ENCODE measurements at places on chromosomes 7 and 10.

GRCh38 chr10:44178281-44178680 lies 206.6 kb downstream of the CXCL12 start:
- DNase-seq: no peak

GRCh38 chr7:6501586-6502564 lies 49.4 kb downstream of the GRID2IP start:
- no peak for DNase-seq

DNA sequence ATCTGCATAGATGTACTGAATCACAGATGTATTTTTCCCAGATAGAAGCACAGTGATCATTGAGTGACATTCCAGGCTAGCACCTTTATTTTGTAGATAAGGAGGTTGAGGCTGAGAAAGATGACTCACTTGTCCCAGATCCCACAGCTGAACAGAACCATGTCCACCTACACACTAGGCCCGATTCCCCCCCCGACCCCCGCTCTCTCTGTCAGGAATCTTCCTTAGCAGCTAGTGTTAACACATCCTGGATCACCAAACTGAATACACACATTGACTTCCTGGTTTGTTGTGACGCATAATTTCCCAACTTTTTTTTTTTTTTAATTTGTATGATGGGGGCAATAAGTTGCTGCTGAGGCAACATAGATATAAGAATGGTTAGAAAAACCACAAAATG lies 5.2 kb downstream of the SFMBT2 start:
- DNase-seq: no peak

GRCh38 chr7:4040109-4040928 lies 641.8 kb upstream of the FOXK1 start:
- peak; percentile 20 for DNase-seq

GRCh38 chr10:6811153-6811552 lies 231.1 kb upstream of the PRKCQ start:
- no peak for DNase-seq

- no peak for DNase-seq
Measured at GRCh38 chr7:27714831-27715444, 25.0 kb upstream of the TAX1BP1 start.

DNA sequence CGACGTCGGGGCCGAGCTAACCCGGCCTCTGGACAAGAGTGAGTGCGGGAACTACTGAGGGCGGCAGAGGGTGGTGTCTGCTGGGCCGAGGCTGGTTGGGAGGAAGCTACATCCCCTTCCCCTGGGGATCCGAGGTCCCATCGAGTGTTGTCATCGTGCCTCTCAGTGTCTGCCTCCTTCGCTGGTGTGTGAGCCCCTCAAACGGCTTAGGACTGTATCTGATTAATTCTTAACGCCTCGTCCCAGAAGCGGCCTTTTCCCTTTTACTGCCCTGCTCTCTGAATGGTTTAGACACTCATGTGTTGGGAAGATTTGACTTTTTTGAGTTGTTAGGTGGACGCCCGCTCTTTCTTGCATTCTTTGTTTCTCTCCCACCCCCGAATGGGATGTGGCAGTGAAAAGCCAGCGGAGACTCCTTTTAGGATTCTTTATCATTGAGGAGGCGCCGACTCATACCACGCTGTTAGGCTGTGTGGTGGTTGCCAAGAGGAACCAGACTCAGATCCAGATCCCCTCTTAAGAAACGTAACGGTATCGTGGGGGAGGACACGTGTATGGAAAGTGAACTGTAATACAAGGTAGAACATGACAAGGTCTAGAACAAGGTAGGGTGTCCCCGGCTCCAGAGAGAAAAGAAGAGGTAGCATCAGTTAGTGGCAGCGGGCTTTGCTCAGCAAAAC lies 631 bp downstream of the SUPV3L1 start:
- DNase-seq: no peak

DNA sequence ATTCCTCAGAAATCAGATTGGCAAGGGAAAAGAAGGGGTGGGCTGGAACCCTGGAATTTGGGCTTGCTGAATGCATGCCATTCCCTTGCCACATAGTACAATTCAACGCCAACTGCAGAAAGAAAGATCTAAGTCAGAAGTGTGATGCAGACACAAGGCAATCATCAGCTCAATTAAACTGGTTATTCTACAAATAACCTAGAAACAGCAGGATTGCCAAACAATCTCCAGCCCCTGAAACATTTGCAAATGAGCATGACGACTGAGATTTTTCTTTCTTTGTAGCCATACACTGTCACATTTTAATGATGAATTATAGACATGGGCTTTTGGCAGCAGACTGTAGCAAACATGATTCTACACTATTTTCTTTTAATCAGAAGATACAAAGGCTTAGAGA lies 16.5 kb upstream of the CREB5 start:
- peak; percentile 79 for DNase-seq

GRCh38 chr10:15841696-15842095 lies 18.6 kb downstream of the MINDY3 start:
- DNase-seq: no peak

DNA sequence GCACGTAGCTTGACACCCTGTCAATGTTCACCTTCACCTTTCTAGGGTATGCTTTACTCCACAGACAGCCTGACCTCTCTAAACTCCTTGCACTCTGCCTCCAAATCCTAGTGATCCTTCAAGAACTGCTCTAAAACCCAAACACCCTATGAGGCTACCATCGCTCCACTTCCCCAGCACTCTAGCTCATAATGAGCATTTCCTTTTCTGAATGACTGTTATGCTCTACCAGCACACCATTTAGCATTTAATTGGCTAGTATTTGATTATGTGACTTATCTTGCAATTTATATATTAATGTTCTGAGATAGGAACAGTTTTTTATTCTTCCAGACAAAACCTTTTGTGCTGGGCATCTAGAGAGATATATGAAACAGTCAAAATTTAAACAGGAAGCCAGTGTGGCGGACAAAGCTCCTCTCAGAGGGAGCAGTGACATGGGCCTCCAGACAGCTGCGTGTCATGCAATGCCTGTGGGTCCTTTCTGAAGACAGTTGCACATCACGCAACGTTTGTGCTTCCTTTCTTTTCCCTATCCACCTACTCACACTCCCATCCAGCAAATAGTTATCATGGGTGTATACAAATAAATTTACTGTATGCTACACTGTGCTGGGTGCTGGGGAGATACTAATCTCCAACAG lies 86.3 kb downstream of the ALOX5 start:
- no peak for DNase-seq

DNA sequence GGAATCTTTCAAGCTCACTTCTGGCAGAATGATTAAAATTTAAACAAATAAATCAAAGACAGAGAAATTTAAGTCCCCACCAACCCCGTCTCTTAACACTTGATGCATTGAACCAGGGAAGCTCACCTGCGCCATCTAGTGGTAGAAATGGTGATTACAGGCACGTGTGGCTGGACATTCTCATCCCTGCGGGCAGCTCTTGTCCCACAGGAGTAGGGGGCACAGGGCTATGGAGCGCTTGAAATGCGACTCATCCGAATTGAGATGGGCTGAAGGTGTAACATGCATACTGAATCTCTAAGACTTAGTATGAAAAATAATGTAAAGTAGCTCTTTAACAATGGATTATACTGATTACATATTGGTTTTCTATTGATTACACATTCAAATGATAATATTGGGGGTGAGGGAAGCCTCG lies 24.8 kb upstream of the SLIT1 start:
- peak; percentile 59 for DNase-seq

DNA sequence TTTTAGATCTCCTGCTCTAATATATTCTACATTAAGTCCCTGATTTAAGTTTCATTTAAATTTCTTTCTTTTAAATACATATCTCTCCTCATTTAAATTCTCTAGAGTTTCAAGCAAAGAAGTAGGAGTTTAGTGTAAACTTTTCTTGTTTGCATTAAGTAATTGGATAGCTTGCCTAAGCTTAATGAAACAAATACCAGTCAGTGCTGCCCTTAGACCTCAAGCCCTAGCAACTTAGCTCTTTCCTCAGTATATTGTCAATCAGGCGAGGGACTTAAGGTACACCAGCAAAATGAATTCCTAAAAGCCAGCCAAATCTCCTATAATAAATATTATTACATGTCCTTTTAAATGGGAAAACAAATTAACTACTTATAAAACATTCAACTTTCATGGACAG lies 101.5 kb downstream of the CHCHD3 start:
- DNase-seq: peak; percentile 25

GRCh38 chr10:77428691-77429395 lies 208.8 kb downstream of the KCNMA1 start:
- peak; percentile 43 for DNase-seq

- DNase-seq: peak; percentile 96
Measured at GRCh38 chr7:47804767-47805545, 143.3 kb downstream of the PKD1L1 start.

DNA sequence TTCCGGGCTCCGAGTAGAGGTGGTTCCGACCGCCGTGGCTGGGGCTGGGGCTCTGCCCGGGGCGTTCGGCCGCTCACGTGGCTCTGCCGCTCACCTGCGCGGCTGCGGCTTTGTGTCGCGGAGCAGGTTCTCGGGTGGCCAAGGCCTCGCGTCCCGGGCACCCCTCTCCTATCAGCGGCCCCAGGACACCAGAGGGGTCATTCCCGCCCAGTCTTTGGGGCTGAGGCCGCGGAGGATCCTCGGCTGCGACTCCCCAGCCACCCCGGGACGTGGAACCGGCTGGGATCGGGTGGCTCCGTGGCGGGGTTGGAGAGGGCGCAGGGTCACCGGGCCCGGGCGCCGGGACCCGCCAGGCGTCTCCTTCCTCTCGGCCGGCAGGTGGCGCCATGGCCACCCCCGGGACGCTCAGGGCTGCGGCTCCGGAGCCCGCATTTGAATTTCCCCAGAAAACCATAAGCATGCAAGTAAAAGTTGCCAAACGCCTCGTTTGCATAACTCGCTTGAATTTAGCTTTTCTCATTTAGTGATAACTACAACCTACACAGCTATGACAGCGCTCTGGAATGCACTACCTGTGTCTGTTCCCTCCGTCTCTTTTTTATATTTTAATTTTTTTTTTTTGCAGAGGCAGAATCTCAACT lies 1.2 kb downstream of the COL26A1 start:
- peak; percentile 63 for DNase-seq

GRCh38 chr7:90772410-90772809 lies 176.3 kb downstream of the CDK14 start:
- no peak for DNase-seq

DNA sequence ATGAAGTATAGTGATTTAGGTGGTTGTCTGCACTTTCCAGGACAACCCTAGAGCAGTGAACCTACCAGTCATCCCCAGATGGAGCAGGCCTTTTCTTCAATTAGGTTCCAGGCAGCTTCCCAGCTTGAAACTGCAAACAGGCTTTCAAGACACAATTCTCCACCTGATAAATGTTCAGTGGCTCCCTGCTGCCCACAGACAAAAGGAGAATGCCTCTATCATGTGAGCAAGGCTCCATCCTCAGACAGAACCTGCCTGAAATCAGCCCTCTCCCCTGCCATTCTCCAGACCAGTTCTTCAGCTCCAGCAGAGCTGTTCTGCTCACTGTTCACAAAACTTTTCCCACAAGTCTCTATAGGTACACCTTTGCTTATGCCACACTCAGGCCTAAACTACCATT lies 22.1 kb downstream of the RELN start:
- DNase-seq: peak; percentile 91

GRCh38 chr10:17232276-17232960 lies 4.4 kb downstream of the VIM start:
- DNase-seq: no peak

DNA sequence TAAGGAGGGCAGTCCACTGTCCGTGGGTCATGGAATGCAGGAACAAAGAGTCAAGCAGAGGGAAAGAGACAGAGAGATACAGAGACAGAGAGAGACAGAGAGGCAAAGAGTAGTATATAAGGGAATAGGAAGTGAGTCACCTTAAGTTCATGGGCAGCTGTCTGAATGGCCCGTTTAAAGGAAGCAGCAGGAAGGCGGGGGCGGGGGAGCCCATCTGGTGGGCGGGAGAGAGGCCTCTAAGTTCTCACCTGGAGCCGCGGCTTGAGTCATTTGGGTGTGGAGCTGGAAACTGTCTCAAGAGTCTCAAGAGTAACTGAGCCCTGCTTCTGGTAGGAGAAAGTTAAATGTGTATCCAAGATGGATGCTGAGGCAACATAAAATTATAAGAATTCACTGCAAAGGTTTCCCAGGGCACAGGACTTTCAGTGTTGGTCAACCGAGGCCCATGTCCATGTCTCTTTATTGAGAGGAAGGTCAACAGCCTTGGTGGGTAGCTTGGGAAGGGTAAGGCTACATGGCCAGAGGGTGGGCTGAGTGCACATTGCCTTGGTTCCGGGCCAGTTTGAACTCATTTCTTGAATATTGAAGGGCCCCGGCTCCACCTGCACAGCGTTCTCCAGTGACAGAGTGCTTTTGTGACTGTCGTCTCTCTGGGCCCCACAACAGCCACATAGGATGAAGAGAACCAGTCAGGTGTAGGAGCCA lies 85.5 kb upstream of the CACUL1 start:
- peak; percentile 45 for DNase-seq

DNA sequence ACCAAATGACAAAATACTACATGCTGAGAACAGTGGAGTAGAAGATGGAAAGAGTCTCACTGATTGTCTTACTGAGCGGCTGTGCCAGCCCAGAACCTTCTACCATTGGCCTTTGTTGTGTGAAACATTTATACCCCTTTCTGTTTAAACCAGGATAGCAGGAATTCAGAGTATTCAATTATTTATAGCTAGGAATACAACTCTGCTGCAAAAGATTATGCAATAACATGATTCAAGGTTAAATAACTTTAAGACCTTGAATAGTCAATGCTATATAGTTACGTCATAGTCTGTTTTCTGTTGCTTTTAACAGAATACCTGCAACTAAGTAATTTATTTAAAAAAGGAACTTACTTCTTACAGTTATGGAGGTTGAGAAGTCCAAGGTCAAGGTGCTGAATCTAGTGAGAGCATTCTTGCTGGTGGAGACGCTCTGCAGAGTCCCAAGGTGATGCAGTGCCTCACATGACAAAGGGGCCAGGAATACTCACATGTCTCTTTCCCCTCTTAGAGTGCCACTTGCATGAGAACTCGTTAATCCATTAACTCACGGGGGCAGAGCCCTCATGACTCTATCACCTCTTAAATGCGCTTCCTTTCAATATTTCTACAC lies 371.8 kb downstream of the MDFIC start:
- no peak for DNase-seq

DNA sequence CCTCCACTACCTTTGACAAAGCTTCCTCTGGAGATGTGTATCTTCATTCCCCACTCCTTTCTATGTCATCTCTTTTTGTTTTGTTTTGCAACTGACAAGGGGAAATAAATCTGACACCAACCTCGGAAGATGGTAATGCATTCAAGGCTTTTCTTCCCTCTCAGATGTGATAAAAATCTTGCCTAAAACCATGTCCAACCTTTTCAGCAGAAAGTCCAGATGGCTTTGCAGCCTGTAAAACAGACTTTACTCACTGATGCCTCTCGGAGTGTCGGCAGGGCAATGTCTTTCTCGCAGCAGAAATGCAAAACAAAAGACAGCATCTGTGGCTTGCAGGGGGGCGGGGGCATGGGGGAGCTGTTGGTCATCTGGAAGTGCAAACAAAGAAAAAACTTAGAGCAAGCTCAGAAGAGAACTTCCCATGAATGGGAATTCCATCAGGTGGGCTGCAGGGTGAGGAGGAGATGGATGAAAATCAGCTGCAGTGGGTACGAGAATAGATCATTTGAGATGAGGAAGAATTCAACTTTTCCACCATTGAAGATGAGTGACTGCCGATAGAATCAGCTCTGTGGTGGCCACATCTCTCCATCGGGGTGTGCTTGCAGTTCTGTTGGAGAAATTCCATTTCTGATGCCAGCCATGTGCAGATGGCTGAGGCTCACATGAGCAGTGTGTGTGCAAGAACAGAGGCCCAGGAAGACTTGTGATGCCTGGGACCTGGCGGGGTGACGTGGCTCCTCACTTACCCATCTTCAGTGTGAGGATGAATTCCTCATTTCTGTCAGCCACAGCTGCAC lies 237.7 kb downstream of the WDR37 start:
- no peak for DNase-seq

Measured in NCI-H69 (cell line).